AG08395 (cell line): ENCODE measurements at places on chromosomes 7 and 10.
A peak's percentile ranks its signal among the peaks of the same experiment; 100 is the strongest.

GRCh38 chr7:2100278-2101208 lies 132.2 kb downstream of the MAD1L1 start:
- DNase-seq: no peak

- no peak for DNase-seq
These were observed 1.8 kb downstream of the PPP1R35 start for GRCh38 chr7:100434297-100435144.

GRCh38 chr7:29896685-29897411 lies 90.5 kb downstream of the WIPF3 start:
- no peak for DNase-seq

DNA sequence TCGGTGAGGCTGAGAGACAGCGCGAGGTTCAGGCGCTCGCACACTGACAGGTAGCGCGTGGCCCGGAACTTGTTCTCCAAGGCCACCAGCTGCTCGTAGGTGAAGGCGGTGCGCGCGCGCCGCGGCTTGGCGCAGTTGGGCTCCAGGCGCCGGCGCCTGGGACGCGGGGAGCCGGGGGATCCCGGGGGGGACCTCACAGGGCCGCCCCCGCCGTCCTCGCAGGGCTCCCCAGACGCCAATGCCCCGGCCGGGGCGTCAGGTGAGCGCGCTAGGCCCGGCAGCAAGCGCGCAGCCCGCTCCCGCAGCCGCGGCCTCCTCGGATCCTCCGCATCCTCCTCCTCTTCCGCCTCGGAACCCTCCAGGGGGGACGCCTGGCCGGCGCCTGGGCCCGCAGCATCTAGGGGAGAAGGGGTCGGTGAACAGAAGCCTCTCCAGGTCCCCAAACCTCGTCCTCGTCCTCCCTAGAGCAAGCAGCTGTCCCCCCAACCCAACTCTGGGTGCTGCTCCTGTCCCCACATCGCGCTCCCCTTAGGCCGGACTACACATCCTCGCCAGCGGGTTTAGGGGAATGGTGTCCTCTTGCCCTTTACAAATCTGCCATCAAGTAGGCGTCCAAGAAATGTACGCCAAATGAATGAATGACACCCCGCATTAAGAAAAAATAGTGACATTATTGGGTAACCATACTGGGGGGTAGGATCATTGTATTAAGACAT lies 1.9 kb downstream of the NKX1-2 start:
- no peak for DNase-seq

DNA sequence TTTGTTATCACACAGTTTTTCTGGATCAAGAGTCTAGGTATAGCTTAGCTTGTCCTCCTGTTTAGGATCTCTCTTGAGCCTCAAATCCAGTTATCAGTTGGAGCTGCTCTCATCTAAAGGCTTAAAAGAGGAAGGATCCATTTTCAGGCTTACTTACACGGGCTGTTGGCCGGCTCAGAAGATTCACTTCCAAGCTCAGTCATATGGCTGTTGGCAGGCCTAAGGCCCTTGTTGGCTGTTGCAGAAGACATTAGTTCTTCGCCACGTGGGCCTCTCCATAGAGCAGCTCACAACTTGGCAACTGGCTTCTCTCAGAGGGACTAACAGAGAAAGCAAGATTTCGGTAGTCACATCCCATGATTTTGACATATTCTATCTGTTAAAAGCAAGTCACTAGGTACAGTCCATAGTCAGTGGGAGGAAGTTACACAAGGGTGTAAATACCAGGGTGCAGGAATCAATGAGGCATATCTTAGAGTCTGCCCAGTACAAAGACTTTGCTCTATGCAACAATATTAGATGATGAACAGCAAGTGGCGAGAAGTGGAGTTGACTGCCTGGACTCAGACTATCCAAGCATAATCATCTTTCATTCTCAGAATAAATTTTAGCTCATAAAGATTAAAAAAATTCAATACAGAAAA lies 280.1 kb upstream of the MBL2 start:
- DNase-seq: no peak

- no peak for DNase-seq
These were observed 128.8 kb upstream of the FAM20C start for GRCh38 chr7:63521-64021.

- peak; percentile 57 for DNase-seq
These were observed 195.7 kb upstream of the PTN start for GRCh38 chr7:137539111-137539715.

DNA sequence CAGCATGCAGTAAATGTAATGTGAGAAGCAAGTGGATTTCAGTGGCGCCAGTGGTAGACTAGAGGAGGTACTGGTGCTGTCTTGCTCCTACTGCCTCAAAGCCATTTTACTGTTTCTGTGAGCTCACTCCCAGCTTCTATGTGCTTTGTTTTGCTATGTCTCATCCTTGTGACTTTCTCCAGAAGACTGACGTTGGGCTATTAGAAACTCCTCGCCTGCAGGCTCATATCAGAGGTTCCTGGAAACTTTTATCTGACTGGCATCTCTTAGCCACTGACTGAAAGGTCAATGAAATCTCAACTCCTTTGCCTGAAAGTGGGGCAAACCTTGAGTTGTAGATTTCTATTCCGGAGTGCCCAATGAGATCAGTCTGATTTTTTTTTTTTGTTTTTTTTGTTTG lies 66.4 kb upstream of the SORCS1 start:
- no peak for DNase-seq
